Uterus (tissue), 4 donors: ENCODE measurements at places on chromosomes 4 and X. TPM values are rescaled to one million over a fixed set of nuclear protein-coding genes. Genes with fewer than 3 reads are reported as not detected.
A peak's percentile ranks its signal among the peaks of the same experiment; 100 is the strongest.

The SCOC gene
- total RNA-seq, result 82.0 TPM

The GAB3 gene
- 2.9 TPM for total RNA-seq

- H3K36me3 ChIP-seq, result no peaks in the 10 kb centered on the region
- no peak for DNase-seq
- no peak overlapping the region for H3K27ac ChIP-seq
Measured at GRCh38 chrX:53244610-53245009, 19.6 kb upstream of the KDM5C start.

DNA sequence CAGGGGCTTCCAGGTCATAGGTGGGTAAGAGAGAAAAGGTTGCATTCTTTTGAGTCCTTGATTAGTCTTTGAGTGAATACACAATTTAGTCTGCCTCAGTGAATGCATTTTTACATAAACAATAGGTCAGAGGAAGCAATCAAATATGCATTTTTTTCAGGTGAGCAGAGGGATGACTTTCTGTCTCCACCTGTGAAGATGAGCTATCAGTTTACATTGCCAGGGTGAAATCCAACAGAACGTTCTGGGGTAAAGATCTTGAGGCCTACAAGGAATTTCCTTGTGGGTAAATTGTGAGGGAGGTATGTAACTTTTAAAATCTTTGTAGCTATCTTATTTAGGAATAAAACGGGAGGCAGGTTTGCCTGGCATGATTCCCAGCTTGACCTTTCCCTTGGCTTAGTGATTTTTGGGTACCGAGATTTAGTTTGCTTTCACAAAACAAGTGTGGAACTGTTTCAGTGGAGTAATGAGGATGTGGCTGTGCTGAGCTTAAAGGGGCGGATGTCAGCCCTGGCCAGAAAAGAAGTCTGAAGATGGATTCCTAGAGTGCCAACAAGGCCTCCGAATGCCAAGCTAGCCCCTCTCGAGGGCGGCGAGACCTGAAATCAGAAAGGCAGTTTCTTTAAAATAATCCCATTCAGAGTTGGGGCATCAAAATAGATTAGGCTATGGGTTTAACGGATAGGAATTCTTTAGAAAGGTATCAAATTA is 29.5 kb downstream of the TMEM131L start:
- H3K27me3 ChIP-seq, result no peaks in the 10 kb centered on the region
- no peaks in the 10 kb centered on the region for H3K36me3 ChIP-seq
- H3K27ac ChIP-seq, result peak overlapping the region; percentile 21
- no peak overlapping the region for H3K4me3 ChIP-seq

DNA sequence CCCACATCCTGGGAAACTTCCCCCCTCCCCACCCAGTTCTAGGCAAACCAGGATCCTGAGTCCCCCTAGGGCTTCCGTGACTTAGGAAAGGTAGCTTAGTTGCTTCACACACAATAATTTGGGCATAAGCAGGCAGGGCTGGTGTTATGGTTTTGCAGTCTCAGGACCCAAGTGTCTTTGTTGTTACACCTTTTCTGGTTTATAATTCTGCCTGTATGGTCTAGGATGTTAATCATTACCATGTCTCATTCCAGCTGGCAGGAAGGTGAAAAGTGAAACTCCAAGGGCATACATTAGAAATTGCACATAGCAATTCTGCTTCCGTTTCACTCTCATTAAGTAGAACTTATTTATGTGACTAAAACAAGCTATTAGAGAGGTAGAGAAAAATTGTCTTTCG is 16.8 kb downstream of the UGT8 start:
- no peaks in the 10 kb centered on the region for H3K4me1 ChIP-seq
- no peak overlapping the region for H3K4me3 ChIP-seq
- no peak overlapping the region for H3K27ac ChIP-seq
- no peak for DNase-seq
